ENCODE measurements at places on chromosomes 6 and 20. TPM values are rescaled to one million over a fixed set of nuclear protein-coding genes. Genes with fewer than 3 reads are reported as not detected.

The MCM9 gene
- 12.1 TPM for total RNA-seq

The CRISP2 gene
- not detected for total RNA-seq

DNA sequence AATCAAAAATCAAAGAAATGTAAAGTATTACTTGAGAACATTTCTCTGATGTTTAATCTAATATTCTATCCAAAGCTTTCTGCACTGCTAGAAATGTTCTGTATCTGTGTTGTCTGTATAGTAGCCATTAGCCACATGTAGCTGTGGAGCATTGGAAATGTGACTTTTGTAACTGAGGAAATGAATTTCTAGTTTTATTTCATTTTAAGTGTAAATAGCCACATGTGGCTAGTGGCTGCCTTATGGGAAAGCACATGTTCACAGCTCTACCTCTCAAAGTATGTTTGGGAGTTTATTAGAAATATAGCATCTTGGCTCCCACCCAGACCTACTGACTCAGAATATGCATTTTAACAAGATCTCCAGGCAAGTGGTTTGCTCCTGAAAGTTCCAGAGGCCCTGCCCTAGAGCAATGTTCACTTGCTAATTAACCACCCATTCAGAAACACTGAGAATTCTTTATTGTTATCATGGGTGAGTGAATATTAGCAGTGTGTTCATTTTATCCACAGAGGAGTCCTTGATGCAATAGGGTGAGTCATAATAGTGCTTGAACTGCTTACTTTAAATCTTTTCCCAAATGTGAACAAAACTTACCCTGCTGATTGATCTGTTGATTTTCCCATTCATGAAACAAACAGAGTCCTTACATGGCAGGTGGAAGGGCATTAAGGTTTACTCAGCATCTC, 282.7 kb downstream of the PLCB1 start:
- DNase-seq: no peak

DNA sequence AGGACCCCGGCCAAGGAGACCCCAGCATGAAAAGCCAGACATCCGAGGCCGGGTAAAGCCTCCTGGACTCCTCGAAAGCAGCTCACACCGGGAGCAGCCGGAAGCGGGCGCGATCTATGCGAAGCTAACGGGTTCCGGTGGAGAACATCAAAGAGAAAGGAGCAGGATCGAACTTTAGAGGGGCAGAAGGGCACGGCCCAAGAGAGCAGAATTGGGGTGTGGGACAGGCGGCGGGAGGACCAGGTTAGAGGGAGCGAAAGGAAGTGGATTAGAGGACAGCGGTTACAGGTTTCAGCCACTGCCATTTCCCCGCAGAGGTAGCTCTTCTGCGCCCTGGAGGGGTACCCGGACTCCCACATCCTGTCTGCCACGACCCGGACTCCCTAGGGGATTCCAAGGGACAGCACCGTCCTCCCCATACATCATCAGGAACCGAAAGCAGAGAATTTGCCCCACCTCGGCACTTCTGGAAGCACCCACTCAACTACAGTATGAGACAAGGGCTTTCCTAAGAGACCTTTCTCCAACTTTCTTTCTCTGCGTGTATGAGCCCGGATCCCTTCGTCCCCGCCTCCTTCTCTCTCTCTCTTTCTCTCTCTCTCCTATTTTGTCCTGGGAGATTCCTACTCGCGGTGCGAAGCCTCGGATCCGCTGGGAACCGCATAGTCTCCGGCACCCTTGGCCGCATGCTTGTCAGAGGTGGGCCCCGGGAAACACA, 507 bp upstream of the VGLL2 start:
- DNase-seq: no peak

DNA sequence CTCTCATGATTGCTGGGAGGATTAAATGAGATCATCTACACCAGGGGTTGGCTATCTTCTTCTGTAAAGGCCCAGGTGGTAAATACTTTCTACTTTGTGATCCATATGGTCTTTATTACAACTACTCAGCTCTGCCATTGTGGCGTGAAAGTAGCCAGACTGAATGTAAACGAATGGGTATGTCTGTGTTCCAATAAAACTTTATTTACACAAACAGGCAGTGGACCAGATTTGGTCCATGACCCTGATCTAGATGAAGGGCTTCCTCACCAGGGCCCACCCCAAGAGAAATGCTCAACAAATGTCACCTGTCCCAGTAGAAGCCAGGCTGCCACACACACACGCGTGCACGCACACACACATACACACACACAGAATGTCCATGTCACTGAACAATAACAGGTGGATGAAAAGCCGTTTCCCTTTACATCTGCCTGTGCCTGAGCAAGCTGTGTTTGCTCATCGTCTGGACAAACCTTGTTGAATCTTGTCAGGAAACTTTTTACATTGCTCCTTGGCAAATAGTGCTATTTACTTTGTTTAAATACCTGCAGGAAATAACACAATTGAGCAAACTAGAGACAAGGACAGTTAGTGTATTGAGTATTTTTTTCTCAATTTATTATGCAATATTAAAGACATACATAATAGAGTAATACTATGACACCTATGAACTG, 114.3 kb downstream of the EYA2 start:
- DNase-seq: no peak

DNA sequence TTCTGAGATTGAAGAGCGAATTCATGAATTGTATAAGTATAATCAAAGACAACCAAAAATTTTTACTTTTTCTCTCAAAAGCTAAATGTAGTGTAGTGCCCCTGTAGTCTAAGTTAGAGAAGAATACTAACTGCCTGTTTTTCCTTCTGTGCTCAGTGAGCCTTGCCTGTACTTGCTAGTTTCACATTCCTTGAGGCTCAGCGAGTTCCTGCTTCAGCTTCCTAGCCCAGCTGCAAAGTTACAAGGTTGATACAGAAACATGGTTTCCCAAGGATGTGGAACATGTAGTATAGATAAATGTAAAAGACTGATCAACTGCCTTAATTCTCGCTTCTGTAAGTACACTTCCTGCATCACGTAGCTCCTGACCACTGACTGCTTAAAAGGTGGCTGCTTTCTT, 33.1 kb upstream of the SEC63 start:
- DNase-seq: no peak

DNA sequence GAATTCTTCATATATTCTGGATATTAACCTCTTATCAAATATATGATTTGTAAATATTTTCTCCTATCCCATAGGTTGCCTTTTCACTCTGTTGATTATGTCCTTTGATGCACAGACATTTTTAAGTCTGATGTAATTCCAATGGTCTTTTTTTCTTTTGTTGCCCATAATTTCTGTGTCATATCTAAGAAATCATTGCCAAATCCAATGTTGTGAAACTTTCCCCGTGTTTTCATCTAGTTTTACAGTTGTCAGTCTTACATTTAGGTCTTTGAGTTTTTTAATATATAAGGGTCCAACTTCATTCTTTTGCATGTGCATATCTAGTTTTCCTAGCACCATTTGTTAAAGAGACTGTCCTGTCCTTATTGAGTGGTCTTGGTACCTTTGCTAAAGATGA, 111.5 kb downstream of the SESN1 start:
- DNase-seq: no peak
